ENCODE measurements at places on chromosomes 5 and 9. TPM values are rescaled to one million over a fixed set of nuclear protein-coding genes. Genes with fewer than 3 reads are reported as not detected.

The TLR4 gene
- 10.5 TPM for total RNA-seq

The SH2D3C gene
- 3.4 TPM for total RNA-seq

The PTPA gene
- 108 TPM for total RNA-seq

The OR1Q1 gene
- not detected for total RNA-seq

The ABLIM3 gene
- total RNA-seq: 21.4 TPM

The SHOC1 gene
- 0.56 TPM for total RNA-seq

The NR2F1 gene
- total RNA-seq: 1.9 TPM

The IL3 gene
- not detected for total RNA-seq

The C8G gene
- not detected for total RNA-seq

The SYK gene
- total RNA-seq: 31.6 TPM

The IL4 gene
- not detected for total RNA-seq

The ACOT12 gene
- total RNA-seq: not detected

The CAMK2A gene
- total RNA-seq: 0.64 TPM

The KCNIP1 gene
- total RNA-seq: not detected

The RLN2 gene
- not detected for total RNA-seq

The ASPN gene
- total RNA-seq: 7.0 TPM

The UGT3A1 gene
- not detected for total RNA-seq

The PCDHGB5 gene
- total RNA-seq: 16.6 TPM

The TAF11L10 gene
- total RNA-seq: not detected

The TAF1L gene
- total RNA-seq: 0.24 TPM

The LRRC19 gene
- not detected for total RNA-seq

The TRPM6 gene
- total RNA-seq: 1.3 TPM

The CCL27 gene
- total RNA-seq: 357 TPM

The PTGES2 gene
- 47.4 TPM for total RNA-seq

The GABRG2 gene
- not detected for total RNA-seq

The PRRX2 gene
- 16.9 TPM for total RNA-seq

The NIM1K gene
- total RNA-seq: 3.0 TPM

The STKLD1 gene
- total RNA-seq: 2.3 TPM

The MARCHF11 gene
- total RNA-seq: not detected

The COL15A1 gene
- total RNA-seq: 10.5 TPM

The SLC46A2 gene
- total RNA-seq: 64.2 TPM

The FYB1 gene
- 3.9 TPM for total RNA-seq

The PCDH1 gene
- total RNA-seq: 122 TPM

The PIP5KL1 gene
- 5.8 TPM for total RNA-seq

The PCDHAC2 gene
- 0.13 TPM for total RNA-seq

The SLC35A4 gene
- total RNA-seq: 85.0 TPM

The SLC27A4 gene
- total RNA-seq: 65.2 TPM

The GCNT4 gene
- total RNA-seq: 1.7 TPM

The MYMK gene
- total RNA-seq: not detected

The TPPP gene
- total RNA-seq: 19.7 TPM

The C9 gene
- total RNA-seq: not detected

The EQTN gene
- not detected for total RNA-seq

The TRIM36 gene
- 1.1 TPM for total RNA-seq

The GPR150 gene
- not detected for total RNA-seq

The POU4F3 gene
- total RNA-seq: not detected

The BTNL9 gene
- 98.3 TPM for total RNA-seq

The ZNF354C gene
- 1.9 TPM for total RNA-seq

The RASEF gene
- 3.4 TPM for total RNA-seq

The CCDC183 gene
- 1.9 TPM for total RNA-seq

The PPP2R2B gene
- total RNA-seq: 1.2 TPM

The PCAT7 gene
- not detected for total RNA-seq

The PDLIM7 gene
- total RNA-seq: 31.6 TPM

The LCN1 gene
- not detected for total RNA-seq

Data from suprapubic skin (tissue), 4 donors.